Osteoblast (primary cell): ENCODE measurements at places on chromosomes 6 and 20. TPM values are rescaled to one million over a fixed set of nuclear protein-coding genes. Genes with fewer than 3 reads are reported as not detected.
A peak's percentile ranks its signal among the peaks of the same experiment; 100 is the strongest.

GRCh38 chr6:31128093-31128676, 7.9 kb upstream of the CDSN start:
- DNase-seq = peak; percentile 90

DNA sequence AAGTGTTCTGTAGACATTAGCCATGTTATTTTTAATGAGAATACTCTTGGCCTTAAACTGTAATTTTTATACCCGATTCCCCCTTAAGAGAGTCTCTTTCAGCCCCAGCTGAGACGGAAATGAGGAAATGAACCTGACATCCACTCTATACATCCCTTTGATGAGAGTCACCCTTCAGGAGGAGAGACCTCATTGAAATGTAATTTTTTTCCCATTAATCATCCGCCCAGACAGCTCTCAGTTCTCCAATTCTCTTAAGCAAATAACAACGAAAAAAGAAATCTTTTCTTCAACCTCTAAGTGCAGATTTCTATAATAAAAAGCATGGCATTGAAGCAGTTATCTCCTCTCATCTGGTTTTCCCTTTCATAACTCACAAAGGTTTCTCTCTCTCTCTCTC, 243.8 kb upstream of the PMEPA1 start:
- no peak overlapping the region for H3K4me3 ChIP-seq
- peaks cover 18% of the 10 kb centered on the region for H3K4me1 ChIP-seq

DNA sequence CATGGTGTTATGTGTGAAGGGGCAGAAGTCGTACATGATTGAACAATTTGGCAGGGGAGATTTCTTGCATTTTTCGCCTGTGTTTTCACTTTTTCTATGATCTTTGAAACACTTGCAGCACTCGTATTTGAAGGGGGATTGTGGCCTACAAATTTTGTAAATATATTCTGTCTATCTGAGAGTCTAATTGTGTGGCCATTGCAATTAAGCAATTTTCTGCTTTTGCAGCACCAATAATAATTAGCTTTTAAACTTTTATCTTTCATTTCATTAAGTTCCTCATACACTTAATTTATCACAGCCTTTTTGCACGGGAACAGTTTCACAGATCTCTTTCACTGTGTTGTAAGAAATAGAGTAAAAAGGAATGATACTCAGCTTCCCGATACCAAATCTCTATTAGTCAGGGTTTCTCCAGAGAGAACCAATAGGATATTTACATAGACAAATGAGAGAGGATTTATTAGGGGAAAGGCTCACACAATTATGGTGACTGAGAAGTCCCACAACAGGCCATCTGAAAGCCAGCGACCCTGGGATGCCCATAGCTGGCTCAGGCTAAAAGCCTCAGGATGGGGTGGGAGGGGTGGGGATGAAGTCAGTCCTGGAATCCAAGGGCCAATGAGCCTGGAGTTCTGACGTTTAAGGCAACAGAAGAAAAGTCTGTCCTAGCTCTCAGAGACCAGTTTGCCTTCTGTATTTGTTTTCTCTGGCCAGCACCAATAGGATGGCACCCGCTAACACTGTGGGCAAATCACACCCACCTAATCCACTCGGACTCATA, 58.3 kb downstream of the KIF6 start:
- H3K36me3 ChIP-seq = no peaks in the 10 kb centered on the region
- no peaks in the 10 kb centered on the region for H3K4me1 ChIP-seq
- DNase-seq = no peak
- no peaks in the 10 kb centered on the region for H3K27me3 ChIP-seq
- no peak overlapping the region for H3K4me3 ChIP-seq
- no peak overlapping the region for H3K27ac ChIP-seq

DNA sequence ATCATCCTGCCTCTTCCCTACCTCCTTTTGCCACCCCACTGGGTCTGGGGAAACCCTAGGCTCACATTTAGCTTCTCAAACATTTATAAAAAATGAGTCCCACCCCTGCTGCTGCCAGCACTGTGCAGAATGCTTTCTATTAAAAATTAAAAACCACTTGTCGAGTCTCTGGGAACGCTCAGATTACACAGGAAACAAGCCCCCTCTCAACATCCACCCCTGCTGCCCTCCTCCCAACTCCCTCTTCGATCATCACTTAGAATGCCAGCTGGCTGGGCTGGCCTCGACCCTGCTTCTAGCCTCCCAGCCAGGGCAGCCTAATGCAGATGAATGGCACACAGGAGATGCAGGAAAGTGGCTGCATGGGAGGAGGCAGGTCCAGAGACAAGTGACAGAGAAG, 75.8 kb downstream of the CDH22 start:
- no peaks in the 10 kb centered on the region for H3K36me3 ChIP-seq
- no peaks in the 10 kb centered on the region for H3K27me3 ChIP-seq
- no peak for DNase-seq
- H3K4me1 ChIP-seq = no peaks in the 10 kb centered on the region

DNA sequence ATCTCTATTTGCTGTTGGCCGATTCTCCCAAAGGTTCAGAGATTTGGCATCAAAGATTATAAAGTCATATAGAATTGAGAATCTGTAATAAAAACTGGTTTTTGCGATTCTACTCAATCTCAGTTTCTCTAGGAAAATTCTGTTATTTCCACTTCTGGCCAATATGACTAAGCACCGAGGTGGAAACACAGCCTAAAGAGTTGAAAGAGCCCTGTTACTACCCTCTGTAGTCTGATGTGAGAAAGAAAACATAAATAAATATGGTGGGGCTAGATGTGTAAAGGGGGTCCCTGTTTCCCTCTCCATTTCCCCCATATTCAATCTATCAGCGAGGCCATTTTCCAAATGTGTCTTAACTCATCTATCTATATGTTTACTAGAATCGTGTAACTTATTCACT, 83.4 kb downstream of the PRDM1 start:
- H3K4me1 ChIP-seq = peaks cover 6% of the 10 kb centered on the region
- no peaks in the 10 kb centered on the region for H3K36me3 ChIP-seq
- no peaks in the 10 kb centered on the region for H3K27me3 ChIP-seq
- no peak overlapping the region for H3K4me3 ChIP-seq

- H3K27me3 ChIP-seq = no peaks in the 10 kb centered on the region
- DNase-seq = no peak
- no peaks in the 10 kb centered on the region for H3K4me1 ChIP-seq
- H3K27ac ChIP-seq = no peak overlapping the region
Observed at GRCh38 chr6:34204693-34205092, 32.0 kb upstream of the HMGA1 start.

DNA sequence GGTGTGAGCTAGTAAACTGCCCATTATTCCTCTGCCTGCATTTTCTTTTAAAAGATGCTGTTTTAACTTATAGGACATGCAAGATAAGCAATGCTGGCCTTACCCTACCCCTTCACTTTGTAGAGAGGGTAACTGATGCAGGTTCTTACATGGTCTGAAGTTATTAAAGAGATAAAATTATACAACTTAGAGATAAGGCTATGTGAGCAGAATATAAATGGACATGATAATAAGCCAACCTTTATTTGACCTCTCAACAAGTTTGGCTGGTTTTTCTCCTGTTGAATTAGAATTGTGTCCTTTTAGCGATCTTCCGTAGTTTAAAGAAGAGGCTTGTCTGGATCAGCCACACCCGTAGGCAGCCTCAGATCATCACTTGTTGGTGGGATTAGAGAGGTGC, 377.0 kb downstream of the BTBD3 start:
- H3K4me1 ChIP-seq = no peaks in the 10 kb centered on the region
- no peaks in the 10 kb centered on the region for H3K27me3 ChIP-seq
- H3K4me3 ChIP-seq = no peak overlapping the region
- H3K36me3 ChIP-seq = no peaks in the 10 kb centered on the region

DNA sequence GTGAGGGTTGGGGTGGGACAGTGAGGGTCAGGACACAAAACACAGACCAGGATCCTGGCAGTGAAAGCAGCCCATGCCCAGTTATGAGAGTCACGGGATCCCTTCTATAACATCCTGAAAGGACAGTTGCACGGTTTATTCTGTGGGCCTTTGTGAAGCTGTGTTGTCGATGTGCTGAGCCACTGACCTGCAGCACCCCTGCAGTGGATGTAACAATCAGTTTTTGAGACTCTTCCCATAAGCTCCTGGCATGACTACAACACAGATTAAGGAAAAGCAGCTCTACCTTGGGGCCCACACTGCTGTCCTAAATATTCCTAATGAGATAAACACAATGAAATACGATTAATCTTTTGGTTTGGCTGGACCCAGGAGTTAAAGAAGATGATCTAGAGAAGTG, 3.7 kb downstream of the PYGB start:
- H3K4me3 ChIP-seq = no peak overlapping the region
- peaks cover 63% of the 10 kb centered on the region for H3K4me1 ChIP-seq
- DNase-seq = peak; percentile 79

DNA sequence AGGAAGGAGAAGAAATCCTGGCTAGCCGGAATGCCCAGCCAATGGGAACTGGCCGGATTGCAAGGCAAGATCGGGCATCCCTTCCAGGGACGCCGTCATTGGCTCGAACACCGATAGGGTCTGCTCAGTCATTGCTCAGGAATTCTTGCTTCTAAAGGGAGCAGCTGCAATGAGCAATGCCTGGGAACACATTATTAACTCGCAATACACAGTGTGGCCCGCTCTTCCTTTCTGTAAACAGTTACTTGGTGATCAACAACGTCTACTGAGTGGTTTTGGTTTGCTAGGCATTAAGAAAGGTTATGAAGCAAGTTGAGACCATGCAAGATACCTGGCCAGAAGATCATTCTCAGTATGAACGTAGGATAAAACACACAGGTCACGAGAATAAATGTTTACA, 165.4 kb upstream of the CITED2 start:
- H3K4me3 ChIP-seq = peak overlapping the region; percentile 18
- peak; percentile 85 for DNase-seq
- peaks cover 24% of the 10 kb centered on the region for H3K4me1 ChIP-seq
- H3K27ac ChIP-seq = peak overlapping the region; percentile 89
- no peaks in the 10 kb centered on the region for H3K27me3 ChIP-seq

GRCh38 chr6:159844737-159845645, 44.9 kb downstream of the PNLDC1 start:
- H3K27me3 ChIP-seq = no peaks in the 10 kb centered on the region
- H3K36me3 ChIP-seq = no peaks in the 10 kb centered on the region
- no peaks in the 10 kb centered on the region for H3K4me1 ChIP-seq
- H3K27ac ChIP-seq = no peak overlapping the region
- no peak for DNase-seq

GRCh38 chr6:18293076-18293904, 29.0 kb upstream of the DEK start:
- H3K27ac ChIP-seq = no peak overlapping the region
- no peaks in the 10 kb centered on the region for H3K4me1 ChIP-seq
- no peak for DNase-seq
- no peak overlapping the region for H3K4me3 ChIP-seq

- no peak for DNase-seq
- peaks cover 20% of the 10 kb centered on the region for H3K4me1 ChIP-seq
- no peaks in the 10 kb centered on the region for H3K27me3 ChIP-seq
- H3K27ac ChIP-seq = no peak overlapping the region
- no peak overlapping the region for H3K4me3 ChIP-seq
Observed at GRCh38 chr6:26657256-26657655, 2.3 kb downstream of the ZNF322 start.

DNA sequence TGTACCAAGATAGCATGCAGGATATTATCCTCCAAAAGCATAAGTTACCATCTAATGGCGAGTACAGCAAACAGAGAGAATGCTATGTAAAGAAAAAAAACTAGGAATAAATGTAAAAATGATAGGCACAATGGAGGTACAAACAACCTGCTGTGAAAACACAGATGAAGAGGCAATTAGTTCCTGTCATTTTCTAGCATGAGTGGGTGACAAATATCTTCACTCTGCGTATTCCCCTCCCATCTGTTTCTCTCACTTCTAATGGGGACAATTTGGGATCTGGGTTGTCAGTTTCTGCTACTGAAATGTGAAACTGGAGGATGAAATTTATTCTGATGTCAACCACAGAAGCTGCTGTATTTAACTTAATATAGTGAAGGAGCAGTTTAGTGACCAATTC, 11.7 kb upstream of the PTPRK start:
- H3K27ac ChIP-seq = no peak overlapping the region
- no peak for DNase-seq
- H3K4me3 ChIP-seq = no peak overlapping the region

DNA sequence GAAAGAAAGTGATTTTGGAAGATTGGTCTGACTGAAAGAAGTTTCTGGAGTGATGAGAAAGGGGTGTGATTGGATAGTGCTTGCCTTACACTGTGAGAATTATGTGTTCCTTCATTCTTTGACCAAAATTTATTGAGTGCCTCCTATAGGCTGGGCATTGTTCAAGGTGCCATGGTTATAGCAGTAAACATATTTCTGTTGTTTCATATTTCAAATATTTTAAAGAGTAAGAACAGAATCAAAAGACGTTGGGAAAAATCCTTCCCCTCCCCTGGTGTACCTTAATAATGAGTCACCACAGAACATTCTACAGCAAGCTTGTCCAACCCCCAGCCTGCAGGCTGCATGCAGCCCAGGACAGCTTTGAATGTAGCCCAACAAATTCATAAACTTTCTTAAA, 78.6 kb downstream of the GCLC start:
- H3K27ac ChIP-seq = no peak overlapping the region
- H3K27me3 ChIP-seq = no peaks in the 10 kb centered on the region
- H3K36me3 ChIP-seq = no peaks in the 10 kb centered on the region
- peaks cover 3% of the 10 kb centered on the region for H3K4me1 ChIP-seq

- H3K27me3 ChIP-seq = no peaks in the 10 kb centered on the region
- peaks cover 14% of the 10 kb centered on the region for H3K4me1 ChIP-seq
- no peak overlapping the region for H3K4me3 ChIP-seq
- DNase-seq = no peak
Observed at GRCh38 chr20:58559368-58559729, 44.1 kb upstream of the APCDD1L start.

DNA sequence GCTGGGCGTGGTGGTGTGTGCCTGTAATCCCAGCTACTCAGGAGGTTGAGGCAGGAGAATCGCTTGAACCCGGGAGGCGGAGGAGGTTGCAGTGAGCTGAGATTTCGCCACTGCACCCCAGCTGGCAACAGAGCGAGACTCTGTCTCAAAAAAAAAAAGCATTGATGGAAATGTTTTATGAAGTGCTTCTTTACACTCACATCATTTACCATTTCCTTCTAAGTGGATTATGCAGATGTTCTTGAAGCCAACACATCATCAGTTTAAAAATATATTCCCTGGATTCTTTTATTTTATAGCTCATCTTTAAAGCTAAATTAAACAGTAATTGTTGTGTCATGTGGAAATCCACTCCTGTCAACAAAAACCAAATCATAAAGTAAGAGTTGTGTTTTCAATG, 35.9 kb upstream of the HDDC2 start:
- no peaks in the 10 kb centered on the region for H3K36me3 ChIP-seq
- DNase-seq = no peak
- H3K27me3 ChIP-seq = no peaks in the 10 kb centered on the region
- H3K4me3 ChIP-seq = no peak overlapping the region
- no peak overlapping the region for H3K27ac ChIP-seq
- H3K4me1 ChIP-seq = no peaks in the 10 kb centered on the region

CRISP3 gene
- total RNA-seq = not detected in 2 replicates

SLC32A1 gene
- not detected in 2 replicates for total RNA-seq

CHMP4B gene
- 40.1 and 40.9 TPM in 2 replicates for total RNA-seq

TBXT gene
- total RNA-seq = not detected in 2 replicates

NKAIN2 gene
- under 0.01 TPM in 2 replicates for total RNA-seq

TAGAP gene
- total RNA-seq = not detected in 2 replicates

EFCAB8 gene
- total RNA-seq = 1.4 TPM in 1 of 2 replicates, not detected in the other

PCSK2 gene
- not detected in 2 replicates for total RNA-seq
